Trophoblast cell (in vitro differentiated cells and primary cell): ENCODE measurements at places on chromosomes 4 and X.

DNA sequence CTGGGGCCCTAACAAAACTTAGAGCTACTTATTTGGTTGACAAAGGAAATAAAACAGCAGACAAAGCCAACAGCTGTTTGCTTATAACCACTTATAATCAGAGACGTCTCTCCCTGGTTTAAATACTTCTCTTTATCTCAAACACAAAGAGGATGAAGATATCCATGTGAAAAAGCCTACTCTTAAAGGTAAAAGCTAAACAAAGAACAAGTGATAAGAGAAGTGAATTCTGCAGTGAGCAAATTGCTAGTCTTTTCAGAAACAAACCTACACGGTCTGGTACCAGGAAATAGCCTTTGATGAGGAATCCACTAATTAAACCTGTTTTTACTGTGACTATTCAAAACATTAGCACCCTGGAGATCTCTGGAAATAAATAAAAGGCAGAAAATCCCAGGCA, 46.7 kb downstream of the GRIA3 start:
- H3K27ac ChIP-seq, result no peak overlapping the region
- no peaks in the 10 kb centered on the region for H3K27me3 ChIP-seq
- no peak for DNase-seq
- no peaks in the 10 kb centered on the region for H3K36me3 ChIP-seq
- H3K4me1 ChIP-seq, result no peaks in the 10 kb centered on the region
- no peak overlapping the region for H3K4me3 ChIP-seq

DNA sequence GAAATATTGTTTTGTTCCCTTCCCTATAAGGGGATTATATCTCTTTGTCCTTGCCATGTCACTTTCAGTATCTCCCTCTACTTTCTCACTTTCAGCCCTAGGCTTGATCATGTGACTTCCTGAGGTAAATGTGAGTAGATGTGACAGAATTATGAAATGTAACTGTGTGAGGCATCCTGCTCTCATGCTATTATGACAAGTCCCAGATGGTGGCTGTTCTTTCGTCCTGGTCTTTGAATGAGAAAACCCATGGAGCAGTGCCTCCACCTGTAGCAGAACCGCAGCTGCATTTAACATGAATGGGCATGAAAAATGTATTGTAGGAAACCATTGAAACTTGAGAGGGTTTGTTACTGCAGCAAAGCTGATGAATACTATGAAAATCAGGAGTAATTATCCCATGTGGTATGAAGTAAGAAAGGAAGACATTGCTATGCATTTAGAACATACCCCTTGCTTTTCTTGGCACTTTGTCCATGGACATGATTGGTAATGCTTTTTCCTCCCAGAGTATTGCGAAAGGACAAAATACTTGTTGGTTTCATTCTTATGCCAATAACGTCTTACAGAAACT, 202.2 kb upstream of the GPRIN3 start:
- no peak overlapping the region for H3K4me3 ChIP-seq
- DNase-seq, result no peak
- H3K27me3 ChIP-seq, result no peaks in the 10 kb centered on the region
- H3K27ac ChIP-seq, result no peak overlapping the region
- no peaks in the 10 kb centered on the region for H3K4me1 ChIP-seq

DNA sequence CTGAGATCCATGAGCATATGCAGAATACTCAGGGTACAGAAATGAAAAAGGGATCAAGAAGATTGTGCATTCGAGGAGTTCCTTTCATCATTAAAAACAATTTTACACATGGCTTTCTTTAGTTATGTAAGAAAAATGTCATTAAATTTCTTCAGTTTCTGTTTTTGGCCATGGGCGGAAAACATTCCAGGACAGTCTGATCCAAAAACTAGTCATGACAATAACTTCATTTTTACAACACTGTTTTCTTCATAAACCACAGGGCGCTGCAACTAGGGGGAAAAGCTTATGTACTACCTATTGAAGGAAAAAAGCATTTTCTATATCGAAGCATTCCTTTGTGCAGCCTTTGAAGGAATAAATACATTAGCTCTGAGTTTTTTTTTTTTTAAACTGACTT, 28.2 kb downstream of the IL13RA1 start:
- H3K4me3 ChIP-seq, result no peak overlapping the region
- no peaks in the 10 kb centered on the region for H3K4me1 ChIP-seq
- no peak overlapping the region for H3K27ac ChIP-seq

DNA sequence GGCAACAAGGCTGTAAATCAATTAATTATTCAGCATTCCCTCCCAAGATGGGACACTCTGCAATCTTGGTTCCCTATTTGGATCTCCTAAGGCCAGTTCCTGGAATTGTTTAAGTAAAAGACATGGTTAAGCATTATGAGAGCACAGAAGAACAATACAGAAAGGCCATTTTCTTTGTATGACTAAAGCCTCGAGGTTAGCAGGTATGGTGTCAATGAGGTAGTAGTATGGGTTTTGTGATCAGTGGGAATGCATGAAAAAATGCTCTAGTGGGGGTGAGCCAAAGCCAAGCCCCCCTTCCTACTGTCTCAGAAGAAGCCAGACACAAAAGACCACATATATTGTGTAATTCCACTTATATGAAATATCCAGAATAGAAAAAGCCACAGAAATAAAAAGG, 61.7 kb upstream of the S100G start:
- no peaks in the 10 kb centered on the region for H3K27me3 ChIP-seq
- no peaks in the 10 kb centered on the region for H3K4me1 ChIP-seq
- no peak overlapping the region for H3K27ac ChIP-seq

GRCh38 chr4:89992744-89993143, 98.1 kb downstream of the MMRN1 start:
- no peaks in the 10 kb centered on the region for H3K36me3 ChIP-seq
- no peak overlapping the region for H3K4me3 ChIP-seq
- no peak overlapping the region for H3K27ac ChIP-seq
- no peaks in the 10 kb centered on the region for H3K27me3 ChIP-seq
- no peak for DNase-seq

GRCh38 chr4:164706675-164707074, 47.3 kb upstream of the SMIM31 start:
- DNase-seq, result no peak
- H3K27ac ChIP-seq, result no peak overlapping the region
- H3K4me3 ChIP-seq, result no peak overlapping the region

DNA sequence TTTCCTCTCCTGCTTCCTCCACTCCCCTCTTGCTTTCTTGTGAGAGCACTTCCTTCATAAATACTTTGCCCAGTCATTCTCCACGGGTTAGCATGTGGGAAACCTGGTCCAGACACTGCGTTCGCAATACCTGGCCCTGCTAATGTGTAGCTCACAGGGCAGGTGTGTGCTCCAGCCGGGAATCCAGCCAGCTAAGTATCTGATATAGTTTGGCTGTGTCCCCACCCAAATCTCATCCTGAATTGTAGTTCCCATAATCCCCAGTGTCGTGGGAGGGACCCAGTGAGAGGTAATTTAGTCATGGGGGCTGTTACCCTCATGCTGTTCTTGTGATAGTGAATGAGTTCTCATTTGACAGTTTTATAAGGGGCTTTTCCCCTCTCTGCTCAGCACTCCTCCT, 32.2 kb upstream of the STX18 start:
- peaks cover 2% of the 10 kb centered on the region for H3K36me3 ChIP-seq
- H3K4me1 ChIP-seq, result no peaks in the 10 kb centered on the region
- no peaks in the 10 kb centered on the region for H3K27me3 ChIP-seq
- DNase-seq, result no peak

DNA sequence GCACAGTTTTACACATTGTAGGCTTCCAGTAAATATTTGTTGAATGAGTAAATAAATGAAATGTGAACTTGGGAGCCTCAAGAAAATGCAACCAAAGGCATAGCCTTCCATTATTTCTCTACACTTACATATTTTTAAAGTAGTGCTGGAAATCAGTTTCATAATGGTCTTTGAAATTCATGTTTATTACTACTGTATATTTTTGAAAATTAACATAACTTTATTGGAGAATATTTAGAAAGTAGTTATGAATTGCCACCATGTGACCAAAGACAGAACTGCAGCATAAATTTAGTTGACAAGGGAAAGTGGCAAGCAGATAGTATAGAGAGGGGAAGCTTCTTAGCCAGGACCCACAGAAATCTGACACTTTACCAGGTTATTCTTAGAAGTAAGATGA, 6.4 kb downstream of the TCEAL8 start:
- H3K27me3 ChIP-seq, result no peaks in the 10 kb centered on the region
- no peak overlapping the region for H3K4me3 ChIP-seq
- H3K27ac ChIP-seq, result no peak overlapping the region
- peaks cover 7% of the 10 kb centered on the region for H3K4me1 ChIP-seq
- peaks cover 5% of the 10 kb centered on the region for H3K36me3 ChIP-seq

DNA sequence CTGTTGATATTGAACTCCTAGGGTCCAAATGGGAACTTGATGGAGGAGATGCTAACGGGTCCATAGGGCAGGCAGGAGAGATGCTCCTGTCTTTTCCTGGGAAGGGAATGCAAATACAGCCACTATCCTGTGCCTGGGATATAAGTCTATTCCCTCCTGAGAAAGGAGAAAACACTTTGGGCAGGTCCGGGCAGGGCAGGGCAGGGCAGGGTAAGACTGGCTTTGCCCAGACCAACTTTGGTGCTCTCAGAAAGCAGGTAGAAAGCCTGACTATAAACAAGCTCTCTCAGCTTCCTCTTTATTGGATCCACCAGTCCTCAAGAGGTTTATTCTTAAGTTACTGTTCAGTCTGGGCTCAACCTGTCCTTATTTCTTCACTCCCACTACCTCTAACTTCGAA, 232.3 kb downstream of the PTTG2 start:
- no peak for DNase-seq
- H3K36me3 ChIP-seq, result no peaks in the 10 kb centered on the region
- no peak overlapping the region for H3K4me3 ChIP-seq
- H3K27me3 ChIP-seq, result peaks cover 3% of the 10 kb centered on the region
- no peak overlapping the region for H3K27ac ChIP-seq
